Fibroblast of skin of right biceps (primary cell): ENCODE measurements at places on chromosomes 13 and 19.

- no peak for DNase-seq
Observed at GRCh38 chr13:111371720-111372119, 51.3 kb downstream of the TEX29 start.

DNA sequence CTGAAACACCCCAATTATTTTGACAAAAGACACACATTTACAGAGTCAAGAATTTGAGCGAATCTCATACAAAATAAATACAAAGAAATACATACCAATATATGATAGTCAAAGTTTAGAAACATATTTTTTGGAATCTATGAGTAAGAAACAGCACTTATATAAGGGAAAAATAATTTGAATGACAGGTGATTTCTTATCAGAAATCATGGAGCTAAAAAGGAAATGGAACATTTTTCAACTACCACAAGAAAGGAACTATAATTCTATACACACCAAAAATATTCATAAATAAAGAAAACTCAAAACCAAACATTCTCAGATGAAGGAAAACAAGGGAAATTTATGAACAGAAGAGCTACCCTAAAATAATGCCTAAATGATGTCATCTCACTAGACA lies 1226.6 kb downstream of the PCDH9 start:
- DNase-seq, result no peak

DNA sequence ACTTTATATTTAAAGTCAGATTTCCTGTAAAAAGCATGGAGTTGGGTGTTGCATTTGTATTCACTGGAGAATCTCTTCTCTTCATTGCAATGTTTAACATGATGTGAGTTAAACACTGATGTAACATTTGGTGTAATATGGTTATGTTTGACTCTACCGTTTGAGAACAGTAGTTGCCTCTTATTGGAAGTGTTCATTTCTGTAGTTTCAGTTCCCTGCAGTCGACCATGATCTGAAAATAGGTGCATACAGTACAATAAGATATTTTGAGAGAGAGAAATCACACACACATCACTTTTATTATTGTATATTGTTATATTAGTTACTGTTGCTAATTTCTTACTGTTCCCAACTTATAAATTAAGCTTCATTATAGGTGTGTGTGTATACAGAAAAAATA lies 105.2 kb upstream of the SPACA7 start:
- DNase-seq, result no peak

- DNase-seq, result no peak
Observed at GRCh38 chr19:17070912-17071311, 4.3 kb downstream of the HAUS8 start.

DNA sequence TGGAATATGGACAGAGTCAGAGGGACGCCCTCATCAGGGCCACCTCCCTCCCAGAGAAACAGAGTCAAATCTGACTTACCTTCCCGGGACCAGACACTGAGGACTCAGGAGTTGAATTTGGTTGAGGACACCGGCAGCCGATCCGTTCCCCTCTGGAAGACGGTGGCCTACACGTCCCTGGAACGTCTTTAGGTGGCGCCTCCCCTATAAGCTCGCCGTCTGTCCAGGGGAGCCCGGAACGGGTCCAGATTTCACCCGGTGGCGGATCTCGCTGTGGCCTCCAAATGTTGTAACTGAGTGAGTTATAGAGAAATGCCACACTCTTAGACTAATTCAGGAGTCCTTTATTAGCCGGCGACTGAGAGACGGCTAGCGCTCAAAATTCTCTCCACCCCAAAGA lies 9.0 kb downstream of the TNFSF14 start:
- no peak for DNase-seq

GRCh38 chr19:28039677-28040381 lies 1173.1 kb downstream of the UQCRFS1 start:
- no peak for DNase-seq

GRCh38 chr19:29761575-29762232 lies 46.6 kb upstream of the C19orf12 start:
- DNase-seq, result no peak

GRCh38 chr19:49056101-49056901 lies 1.2 kb downstream of the CGB7 start:
- peak; percentile 58 for DNase-seq

- no peak for DNase-seq
Observed at GRCh38 chr19:40803857-40804782, 5.1 kb downstream of the EGLN2 start.

DNA sequence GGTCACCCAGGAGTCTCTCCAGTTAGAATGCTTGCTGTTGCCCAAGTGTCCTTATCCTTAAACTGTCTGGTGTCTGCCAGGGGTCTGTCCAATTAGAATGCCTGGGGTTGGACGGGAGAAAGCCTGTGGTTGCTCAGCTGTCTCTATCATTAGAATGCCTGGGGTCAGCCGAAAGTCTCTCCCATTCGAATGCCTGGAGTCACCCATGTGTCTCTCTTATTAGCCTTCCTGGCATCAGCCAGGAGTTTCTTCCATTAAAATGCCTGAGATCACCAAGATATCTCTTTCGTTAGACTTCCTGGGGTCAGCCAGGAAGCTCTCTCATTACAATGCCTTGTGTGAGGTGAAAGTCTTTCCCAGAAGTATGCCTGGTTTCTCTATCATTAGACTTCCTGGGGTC lies 1521.0 kb downstream of the UQCRFS1 start:
- no peak for DNase-seq
